ENCODE measurements at places on chromosomes 1 and 21.

GRCh38 chr21:37408464-37409193 is 42.1 kb downstream of the DYRK1A start:
- no peak for DNase-seq

DNA sequence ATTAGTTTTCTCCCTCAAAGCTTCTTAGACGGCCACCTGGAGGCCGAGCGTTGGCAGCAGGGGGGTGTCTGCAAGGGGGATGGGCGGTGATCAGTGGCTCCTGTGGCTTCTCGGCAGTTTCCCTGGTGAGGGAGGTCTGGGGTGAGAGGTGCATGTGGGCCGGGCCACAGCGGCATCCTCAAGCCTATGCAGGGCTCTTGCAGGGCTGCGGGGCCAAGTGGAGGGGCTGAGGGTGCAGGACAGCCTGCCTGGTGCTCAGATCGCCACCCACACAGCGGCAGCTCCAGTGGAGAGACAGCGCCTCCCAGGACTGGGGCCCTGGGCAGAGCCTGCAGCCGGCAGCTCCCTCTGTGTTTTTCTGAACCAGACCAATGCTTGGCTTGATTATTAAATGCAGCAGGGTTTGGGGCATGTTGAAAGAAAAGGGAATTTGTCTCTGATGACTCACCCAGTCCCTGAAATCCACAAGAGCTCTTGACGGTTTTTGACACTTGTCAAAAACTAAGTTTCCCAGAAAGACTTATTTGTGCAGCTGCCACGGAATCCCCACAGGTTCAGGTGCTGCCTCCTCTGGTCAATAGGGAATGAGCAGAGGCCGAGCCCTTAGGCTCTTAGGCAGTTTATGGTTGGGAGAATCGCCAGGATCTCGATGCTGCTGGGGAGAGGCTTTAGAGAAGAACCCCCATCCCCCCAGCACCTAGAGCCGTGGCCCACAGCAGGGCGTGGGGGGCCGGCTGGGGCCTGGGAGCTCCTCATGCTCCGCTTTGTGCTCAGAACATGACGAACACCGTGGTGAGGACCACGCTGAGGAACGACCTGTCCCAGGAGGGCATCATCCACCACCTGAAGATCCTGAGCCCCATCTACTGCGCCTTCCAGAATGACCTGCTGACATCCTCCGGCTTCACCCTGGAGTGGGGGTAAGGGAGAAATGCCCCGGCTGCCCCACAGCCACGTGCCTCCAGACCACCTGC is 54.7 kb downstream of the UMODL1 start:
- no peak for DNase-seq

- DNase-seq: no peak
Observed at GRCh38 chr1:184685116-184685515, 69.5 kb downstream of the EDEM3 start.

GRCh38 chr1:61050541-61051442 is 31.6 kb upstream of the NFIA start:
- DNase-seq: peak; percentile 6

- no peak for DNase-seq
Observed at GRCh38 chr1:228004331-228004855, 2.4 kb upstream of the WNT3A start.

GRCh38 chr1:103492003-103492625 is 33.4 kb upstream of the RNPC3 start:
- no peak for DNase-seq

- peak; percentile 40 for DNase-seq
Observed at GRCh38 chr1:47179017-47179987, 10.5 kb downstream of the PDZK1IP1 start.

- no peak for DNase-seq
Observed at GRCh38 chr1:186022184-186022583, 288.0 kb downstream of the HMCN1 start.

- no peak for DNase-seq
Observed at GRCh38 chr1:101697072-101697471, 299.7 kb downstream of the OLFM3 start.

DNA sequence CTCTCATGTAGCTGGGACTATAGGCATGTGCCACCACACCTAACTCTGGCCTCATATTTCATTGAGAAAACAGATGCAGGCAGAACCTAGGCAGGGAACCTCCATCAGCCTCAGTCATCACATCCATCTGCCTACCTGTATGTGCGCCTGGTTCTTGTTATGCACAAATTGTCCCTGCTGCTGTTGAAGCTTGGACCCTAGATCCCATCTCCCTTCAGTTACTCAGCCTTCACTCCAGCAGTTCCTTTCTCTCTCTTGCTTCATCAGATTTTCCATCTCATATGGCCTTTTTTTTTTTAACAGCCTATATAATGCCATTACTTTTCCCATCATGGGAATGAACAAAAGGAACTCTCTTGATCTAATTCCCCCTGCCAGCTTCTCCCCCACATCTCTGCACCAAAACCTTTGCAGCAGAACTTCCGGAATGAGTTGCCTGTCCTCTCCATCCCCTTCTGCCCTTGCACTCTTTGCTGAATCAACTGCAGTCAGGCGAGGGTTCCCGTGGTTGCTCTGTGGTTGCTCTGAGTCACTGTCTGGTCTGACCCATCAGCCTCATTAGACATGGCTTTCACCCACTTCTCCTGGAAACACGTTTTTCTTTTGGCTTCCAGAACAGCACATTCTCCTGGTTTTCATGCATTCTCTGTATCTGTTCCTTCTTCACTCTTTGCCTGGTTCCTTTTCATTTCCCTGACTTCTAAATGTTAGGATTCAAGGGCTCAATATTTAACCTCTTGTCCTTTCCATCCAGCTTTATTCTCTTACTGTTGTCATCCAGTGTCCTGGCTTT is 41.5 kb downstream of the UBE4B start:
- no peak for DNase-seq

GRCh38 chr1:193960040-193960439 is 773.6 kb upstream of the B3GALT2 start:
- no peak for DNase-seq

- DNase-seq: no peak
Observed at GRCh38 chr1:22428672-22429071, 23.0 kb upstream of the ZBTB40 start.

GRCh38 chr1:168288311-168289052 is 7.8 kb downstream of the TBX19 start:
- DNase-seq: no peak

- no peak for DNase-seq
Observed at GRCh38 chr21:29749223-29749622, 190.6 kb downstream of the GRIK1 start.

GRCh38 chr1:30399026-30399425 is 324.4 kb downstream of the MATN1 start:
- DNase-seq: no peak

DNA sequence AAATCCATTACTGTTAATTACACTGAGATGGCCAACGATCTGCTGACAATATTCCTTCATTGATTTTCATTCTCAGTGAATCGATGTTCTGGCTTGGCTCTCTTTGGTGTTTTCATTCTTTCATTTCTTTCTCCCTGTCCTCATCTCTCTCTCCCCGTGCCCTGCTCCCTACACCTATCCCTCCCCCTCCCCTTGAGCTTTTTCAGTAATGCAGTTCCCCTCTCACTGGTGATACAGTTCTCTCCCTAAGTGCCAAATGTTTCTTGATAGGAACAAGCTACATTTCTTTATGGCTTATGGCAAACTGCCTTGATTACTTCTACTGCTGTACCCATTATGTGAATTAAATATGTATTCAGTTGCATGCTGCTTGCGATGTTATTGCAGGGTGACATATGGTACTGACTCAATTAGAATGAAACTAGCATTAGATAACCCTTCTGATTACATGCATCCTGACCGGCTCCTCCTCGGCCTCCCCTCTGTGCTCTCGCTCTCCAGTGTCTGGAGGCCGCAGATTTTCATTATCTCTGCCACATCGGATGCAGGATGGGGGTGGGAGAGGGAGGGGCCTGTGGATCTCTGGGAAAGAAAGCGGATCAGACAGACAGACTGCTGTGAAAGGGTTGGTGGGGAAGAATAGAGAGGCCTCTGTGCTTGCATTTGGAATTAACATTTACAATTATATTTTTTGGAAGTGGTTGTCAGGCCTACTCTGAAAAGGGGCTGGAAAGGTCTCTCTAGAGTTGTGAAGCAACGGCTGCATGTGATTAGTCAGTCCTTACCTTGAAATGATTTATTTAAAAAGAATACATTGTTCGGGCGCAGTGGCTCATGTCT is 130.9 kb downstream of the PBX1 start:
- no peak for DNase-seq

GRCh38 chr1:237580726-237581125 is 310.0 kb downstream of the ZP4 start:
- DNase-seq: no peak

DNA sequence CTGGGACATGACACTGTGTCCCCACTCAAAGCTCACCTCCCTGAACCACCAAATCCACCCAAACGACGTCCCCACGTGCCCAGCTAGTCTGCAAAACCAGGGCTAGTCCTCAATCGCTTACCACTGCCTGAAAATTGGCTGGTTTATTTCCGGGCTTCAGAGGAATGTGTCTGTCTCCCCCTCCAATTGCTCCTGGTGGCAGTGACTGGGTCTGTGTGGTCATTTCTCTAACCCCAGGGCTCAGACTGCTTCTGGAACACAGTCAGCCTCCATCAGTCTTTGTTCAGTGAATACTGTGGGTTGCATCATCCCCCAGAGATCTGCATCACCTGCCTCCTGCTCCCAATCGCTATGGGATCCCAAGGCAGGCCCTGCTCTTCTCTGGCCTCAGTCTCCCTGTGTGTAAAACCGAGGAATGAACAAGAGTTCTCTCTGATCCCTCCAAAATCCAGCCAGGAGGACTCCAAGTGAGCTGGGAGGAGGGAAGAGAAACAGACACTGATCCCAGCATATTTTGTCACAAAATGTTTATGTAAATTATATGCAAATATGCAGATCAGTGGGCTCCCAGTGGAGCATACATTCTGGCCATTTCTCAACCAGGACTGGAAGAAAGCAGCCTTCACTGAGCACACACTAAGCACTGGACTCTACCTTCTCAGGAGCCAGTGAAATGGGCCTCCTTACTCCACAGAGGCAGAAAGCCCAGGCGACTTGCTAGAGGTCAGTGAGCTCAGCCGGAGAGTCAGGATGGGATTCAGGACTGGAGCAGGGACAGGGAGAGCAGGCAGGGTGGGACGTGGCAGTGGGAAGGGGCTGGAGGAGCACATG is 20.9 kb downstream of the SDC3 start:
- no peak for DNase-seq

DNA sequence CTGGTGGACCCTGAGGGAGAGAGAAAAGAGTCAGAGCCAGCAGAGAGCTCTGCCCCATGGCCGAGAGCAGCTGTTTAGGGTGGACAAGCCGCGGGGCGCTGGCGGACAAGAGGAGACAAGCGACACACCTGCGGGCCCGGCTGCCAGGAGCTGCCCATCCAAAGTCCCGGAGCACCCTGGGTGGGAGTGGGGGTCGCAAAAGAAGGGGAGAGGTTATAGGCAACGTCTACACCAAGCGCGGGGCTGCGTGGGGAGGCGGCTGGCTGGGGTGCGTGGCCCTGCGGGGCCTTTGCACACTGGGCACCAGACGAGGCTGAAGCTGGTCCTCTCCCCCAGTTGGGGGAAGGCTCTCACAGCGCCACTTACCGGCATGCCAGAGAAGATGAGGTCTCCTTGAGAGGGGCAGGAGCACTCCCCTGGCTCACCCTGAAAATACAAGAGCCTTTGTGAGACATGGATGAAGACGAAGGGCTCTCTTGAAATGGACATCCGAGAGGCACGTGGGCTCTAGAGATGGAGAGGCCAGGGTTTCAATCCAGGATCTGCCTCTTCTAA is 24.1 kb downstream of the COL16A1 start:
- DNase-seq: no peak

- no peak for DNase-seq
Observed at GRCh38 chr1:52899445-52899894, 22.1 kb downstream of the ECHDC2 start.

- no peak for DNase-seq
Observed at GRCh38 chr1:10152709-10153284, 57.6 kb upstream of the KIF1B start.

- no peak for DNase-seq
Observed at GRCh38 chr1:101282314-101283038, 45.7 kb downstream of the S1PR1 start.

DNA sequence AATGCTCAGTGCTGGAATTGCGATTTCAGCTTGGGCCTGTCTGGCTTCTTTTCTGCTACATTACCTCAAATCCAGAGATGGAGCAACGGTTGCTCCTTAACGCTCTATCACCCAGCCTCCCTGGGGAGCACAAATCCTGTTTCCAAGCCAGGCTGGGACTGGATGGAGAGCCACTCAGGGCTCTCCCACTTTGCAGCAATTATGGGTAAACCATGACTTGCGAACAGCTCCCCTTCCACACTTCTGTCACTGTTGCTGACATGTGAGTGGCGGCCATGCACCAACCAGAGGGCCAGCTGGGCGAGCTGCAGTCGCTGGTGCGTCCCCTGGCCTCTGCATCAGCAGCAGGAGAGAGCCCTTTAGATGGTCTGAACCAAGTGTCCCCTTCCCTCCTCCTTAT is 65.1 kb upstream of the RAB4A start:
- no peak for DNase-seq

DNA sequence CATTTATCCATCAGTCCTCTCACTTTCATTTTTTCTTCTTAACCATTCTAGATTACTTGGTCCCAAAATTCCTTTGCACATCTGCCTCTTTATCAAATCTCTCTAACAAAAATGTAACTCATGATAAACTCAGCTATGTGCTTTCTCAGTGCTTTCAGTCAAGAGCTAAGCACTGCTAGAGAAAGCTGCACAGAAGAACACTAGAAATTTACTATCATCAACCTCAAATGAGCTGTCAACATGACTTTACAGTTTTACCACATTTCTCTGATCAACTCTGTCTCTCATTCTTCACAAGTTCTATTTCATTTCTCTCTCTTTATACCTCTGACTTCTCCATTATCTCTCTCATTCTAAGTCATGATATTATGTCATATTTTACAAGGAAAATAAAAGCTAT is 54.2 kb upstream of the PRKACB start:
- no peak for DNase-seq

DNA sequence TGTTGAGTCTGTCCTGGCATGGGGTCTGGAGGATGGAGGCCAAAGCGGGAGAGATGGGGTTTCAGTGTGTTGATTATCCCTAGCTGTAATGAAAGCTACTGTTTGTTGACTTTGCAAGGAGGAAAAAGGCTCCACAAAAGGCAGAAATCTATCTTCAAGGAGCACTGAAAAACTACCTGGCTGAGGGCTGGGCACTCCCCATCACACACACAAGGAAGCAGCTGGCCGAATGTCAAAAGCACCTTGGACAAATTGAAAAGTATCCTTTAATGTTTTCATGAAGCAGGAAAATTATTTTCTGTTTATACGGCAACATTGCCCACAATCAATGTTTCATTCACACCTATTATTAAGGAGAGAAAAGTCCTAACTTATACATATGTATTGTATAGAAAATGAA is 27.8 kb upstream of the PWP2 start:
- DNase-seq: no peak
